A549 treated with CpdA at 1 μM for 4 hours (cell line): ENCODE measurements at places on chromosomes 6 and 20. TPM values are rescaled to one million over a fixed set of nuclear protein-coding genes. Genes with fewer than 3 reads are reported as not detected.

Gene ZC3H12D
- total RNA-seq: 0.10 to 0.21 TPM (median 0.14 TPM) in 5 replicates

Gene IMPG1
- total RNA-seq: not detected in 5 replicates

Gene SPATA25
- 0.34 to 0.87 TPM (median 0.70 TPM) in 5 replicates for total RNA-seq

Gene PGC
- not detected in 5 replicates for total RNA-seq

Gene MEI4
- not detected in 5 replicates for total RNA-seq

Gene MUCL3
- 0.01 to 0.04 TPM (median 0.02 TPM) in 3 of 5 replicates, not detected in the others for total RNA-seq

Gene CTAGE9
- not detected in 5 replicates for total RNA-seq

Gene SPTLC3
- 0.01 to 0.32 TPM (median 0.17 TPM) in 4 of 5 replicates, not detected in the other for total RNA-seq

Gene TRIM10
- not detected in 5 replicates for total RNA-seq

Gene RPS21
- total RNA-seq: 2,597 to 3,023 TPM (median 2,825 TPM) in 5 replicates

Gene WFDC5
- not detected in 5 replicates for total RNA-seq

Gene TMEM217
- total RNA-seq: 0.38 to 1.2 TPM (median 0.99 TPM) in 5 replicates

Gene SLC22A7
- not detected in 5 replicates for total RNA-seq

Gene SLC25A27
- total RNA-seq: 0.09 to 1.4 TPM (median 0.61 TPM) in 5 replicates

Gene ANKRD6
- 1.2 to 2.4 TPM (median 1.5 TPM) in 5 replicates for total RNA-seq

Gene BNIP5
- not detected in 5 replicates for total RNA-seq

Gene NOTCH4
- 0.48 to 0.83 TPM (median 0.61 TPM) in 5 replicates for total RNA-seq

Gene AIF1
- not detected in 5 replicates for total RNA-seq

Gene CDH4
- total RNA-seq: 6.0 to 9.2 TPM (median 8.7 TPM) in 5 replicates

Gene SPDEF
- 1.7 to 3.0 TPM (median 2.6 TPM) in 5 replicates for total RNA-seq

Gene GGTLC1
- not detected in 5 replicates for total RNA-seq

Gene ARFGEF3
- total RNA-seq: 0.51 to 0.64 TPM (median 0.59 TPM) in 5 replicates

Gene CUL7
- total RNA-seq: 6.1 to 8.5 TPM (median 7.2 TPM) in 5 replicates

Gene HTR1B
- total RNA-seq: 0.07 to 0.13 TPM in 2 of 5 replicates, not detected in the others

Gene C6orf52
- 1.7 to 3.2 TPM (median 2.1 TPM) in 5 replicates for total RNA-seq

Gene SIM1
- not detected in 5 replicates for total RNA-seq

Gene PCK1
- 0.05 TPM in 1 of 5 replicates, not detected in the others for total RNA-seq

Gene ERVFRD-1
- total RNA-seq: not detected in 5 replicates

Gene SRSF12
- total RNA-seq: 0.68 to 1.3 TPM (median 0.84 TPM) in 5 replicates
